Activated naive CD4-positive, alpha-beta T cell treated with anti-CD3 and anti-CD28 coated beads, Interleukin-2, amount 10 ng/mL, durations not matched to agents 7 days and 5 days (primary cell): ENCODE measurements at places on chromosomes 16 and 17.

DNA sequence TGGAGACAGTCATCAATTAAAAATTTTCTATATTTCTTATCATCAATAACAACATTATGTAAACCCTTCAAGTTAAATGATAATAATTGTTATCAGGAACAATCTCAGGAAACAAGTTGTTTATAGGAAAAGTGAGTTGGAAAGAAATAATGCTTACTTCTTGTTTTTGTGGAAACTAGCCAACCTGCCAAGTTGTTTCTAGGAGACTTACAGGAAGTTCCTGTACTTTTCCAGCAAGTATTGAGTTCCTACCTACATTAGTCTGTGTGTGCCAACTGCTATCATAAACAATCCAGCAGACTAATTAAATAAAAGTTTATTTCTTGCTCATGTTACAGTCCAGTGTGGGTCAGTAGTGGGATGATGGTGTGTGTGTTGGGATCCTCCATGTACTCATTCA, 1.6 kb upstream of the CCL14 start:
- no peak for DNase-seq

DNA sequence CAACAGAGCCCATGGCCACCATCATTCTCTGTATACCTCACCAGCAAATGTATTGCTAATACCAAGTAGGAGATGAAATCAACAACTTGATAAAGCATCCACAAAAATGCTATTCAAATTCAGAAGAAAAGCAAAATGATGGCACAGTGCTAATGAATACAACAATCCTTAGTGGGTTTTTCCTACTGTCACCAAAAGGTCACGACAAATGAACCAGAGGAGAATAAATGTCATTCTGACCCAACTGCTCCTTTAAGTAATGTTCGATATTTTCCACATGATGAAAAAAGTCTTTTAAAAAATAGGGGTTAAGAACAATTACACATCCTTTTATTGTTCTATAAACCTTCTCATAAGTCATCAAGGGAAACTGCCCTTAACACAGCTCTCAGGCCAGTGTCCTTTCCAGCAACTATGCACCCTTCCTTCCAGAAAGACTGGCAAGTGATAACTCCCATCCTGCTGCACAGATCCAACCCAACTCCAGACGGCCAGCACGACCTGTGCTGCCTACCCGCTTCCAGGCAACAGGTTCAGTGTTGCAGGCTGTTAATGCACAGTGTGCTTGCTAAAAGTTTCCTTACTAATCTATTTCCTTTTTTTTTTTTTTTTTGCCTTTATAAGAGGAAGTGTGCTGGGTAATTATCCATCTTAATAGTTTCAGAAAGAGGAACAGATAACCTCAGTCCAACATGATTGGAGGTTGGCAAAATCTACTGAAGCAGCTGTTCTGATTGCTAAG, 15.4 kb downstream of the FBXO31 start:
- no peak for DNase-seq

GRCh38 chr16:466651-467050, 41.2 kb downstream of the RAB11FIP3 start:
- DNase-seq: no peak

DNA sequence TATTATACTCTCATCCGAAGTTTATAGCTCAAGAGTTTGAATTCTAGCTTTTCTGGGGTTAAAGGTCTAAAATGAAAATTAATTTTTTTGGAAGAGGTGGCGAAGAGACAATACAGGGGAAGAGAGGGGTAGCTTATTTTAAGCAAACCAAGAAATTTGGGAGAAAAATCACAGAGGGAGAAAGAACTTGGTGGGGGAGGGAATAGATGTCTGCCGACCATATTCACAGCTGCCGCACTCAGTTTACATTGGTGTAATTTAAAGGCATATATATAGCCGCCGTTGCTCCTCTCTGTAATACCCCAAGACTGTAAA, 6.5 kb upstream of the ZFHX3 start:
- no peak for DNase-seq

DNA sequence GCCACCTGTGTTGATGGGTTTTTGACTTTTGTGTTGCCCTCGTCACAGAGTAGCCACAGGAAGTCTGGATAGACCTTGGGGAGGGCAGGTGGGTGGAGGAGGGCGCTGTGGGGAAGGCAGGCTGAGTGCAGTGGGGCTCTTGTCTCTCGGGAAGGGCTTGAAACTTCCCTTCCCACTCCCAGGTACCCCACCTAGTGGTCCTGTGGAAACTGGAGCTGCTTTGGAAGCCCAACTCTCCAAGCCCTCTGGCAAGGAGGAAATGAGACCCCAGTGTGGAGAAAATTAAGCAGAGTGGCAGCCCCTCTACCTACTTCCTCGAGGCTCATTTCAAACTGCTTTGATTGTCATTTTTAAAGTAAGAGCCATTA, 9.2 kb downstream of the CA5A start:
- no peak for DNase-seq

GRCh38 chr17:49260011-49260816, 29.6 kb upstream of the PHOSPHO1 start:
- peak; percentile 59 for DNase-seq

DNA sequence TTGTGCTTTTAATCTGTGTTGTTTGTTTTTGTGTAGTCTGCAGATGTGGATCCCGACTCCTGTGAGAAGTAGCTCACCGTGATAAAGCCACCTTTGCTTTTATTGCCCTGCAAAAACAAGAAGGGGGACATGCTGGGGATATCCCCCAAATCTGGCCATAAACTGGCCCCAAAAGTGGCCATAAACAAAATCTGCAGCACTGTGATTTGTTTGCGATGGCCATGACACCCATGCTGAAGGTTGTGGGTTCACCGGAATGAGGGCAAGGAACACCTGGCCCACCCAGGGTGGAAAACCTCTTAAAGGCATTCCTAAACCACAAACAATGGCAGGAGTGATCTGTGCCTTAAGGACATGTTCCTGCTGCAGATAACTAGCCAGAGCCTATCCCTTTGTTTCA, 15.1 kb downstream of the AHSP start:
- DNase-seq: no peak

DNA sequence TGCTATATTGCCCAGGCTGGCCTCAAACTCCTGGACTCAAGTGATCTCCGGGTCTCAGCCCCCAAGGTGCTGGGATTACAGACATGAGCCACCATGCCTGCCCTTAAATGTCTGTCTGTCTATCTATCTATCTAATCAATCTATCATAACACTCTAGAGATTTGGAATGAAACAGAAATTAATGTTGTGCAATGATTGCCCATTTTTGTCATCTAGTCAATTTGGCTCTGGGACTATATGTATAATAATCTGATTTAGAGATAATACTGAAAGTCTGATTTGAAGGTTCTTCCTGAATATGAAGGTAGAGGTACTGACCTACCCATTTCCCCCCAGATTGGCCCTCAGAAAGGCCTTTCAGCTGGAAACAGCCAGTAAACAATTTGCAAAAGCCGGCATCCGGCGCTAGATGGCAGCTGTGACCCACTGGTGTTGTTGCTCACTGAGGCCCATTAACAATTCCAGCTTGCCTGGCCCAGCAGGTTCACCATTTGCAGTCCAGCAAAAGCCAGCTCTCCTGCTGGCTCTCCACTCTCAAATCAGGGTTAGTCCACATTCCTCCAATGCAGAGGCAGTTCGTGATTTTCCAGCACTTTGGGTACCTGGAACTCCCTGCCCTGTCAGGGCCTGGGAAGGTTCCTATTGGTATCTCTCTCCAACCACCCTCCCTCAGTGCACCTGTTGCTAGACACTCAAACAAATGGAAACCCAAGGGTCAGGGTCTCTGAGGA, 22.9 kb upstream of the C16orf87 start:
- DNase-seq: peak; percentile 81

GRCh38 chr17:29102741-29103181, 59.8 kb downstream of the PIPOX start:
- DNase-seq: no peak

DNA sequence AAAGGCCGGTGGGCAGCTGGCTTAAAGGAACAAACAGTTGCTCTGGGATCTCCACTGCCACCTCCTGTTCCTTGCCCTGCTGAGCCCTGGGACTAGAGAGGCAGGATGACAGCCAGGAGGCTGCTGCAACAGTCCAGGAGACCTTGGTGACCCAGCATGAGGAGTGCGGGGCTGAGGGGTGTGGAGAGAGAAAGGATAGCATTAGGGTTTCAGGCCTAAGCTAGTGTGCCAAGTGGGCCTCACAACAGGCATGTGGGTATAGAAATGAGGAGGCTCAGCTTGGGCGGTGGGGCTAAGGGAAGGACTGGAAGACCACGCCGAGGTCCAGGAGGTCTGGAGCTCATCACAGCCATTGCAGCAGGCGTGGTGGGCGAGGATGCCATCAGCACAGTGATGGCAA, 39.8 kb downstream of the SDK2 start:
- no peak for DNase-seq

DNA sequence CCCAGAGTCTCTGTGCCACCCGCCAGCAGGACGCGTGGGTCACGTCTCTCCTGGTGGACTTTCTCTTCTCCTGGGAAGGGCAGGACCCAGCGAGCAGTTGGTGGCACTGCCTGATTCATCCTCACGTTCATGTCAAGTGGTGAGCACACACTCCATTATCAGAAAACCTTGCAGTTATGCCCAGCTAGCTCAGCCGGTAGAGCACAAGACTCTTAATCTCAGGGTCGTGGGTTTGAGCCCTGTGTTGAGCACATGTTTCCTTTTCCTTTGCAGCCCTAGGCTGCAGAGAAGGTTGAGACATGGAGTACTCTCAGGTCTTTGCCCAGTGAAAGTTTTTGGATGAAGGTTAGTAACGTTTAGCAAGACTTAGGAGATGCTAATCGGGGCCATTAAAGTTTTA, 8.0 kb downstream of the OR1F1 start:
- DNase-seq: no peak

- DNase-seq: no peak
These were observed 260.5 kb downstream of the HAPSTR1 start for GRCh38 chr16:9351841-9352434.

GRCh38 chr17:66468241-66469087, 166.1 kb downstream of the PRKCA start:
- no peak for DNase-seq

GRCh38 chr17:82713071-82713723, 3.3 kb upstream of the FN3KRP start:
- no peak for DNase-seq

- DNase-seq: no peak
These were observed 2.3 kb downstream of the TEKT5 start for GRCh38 chr16:10692470-10692869.

DNA sequence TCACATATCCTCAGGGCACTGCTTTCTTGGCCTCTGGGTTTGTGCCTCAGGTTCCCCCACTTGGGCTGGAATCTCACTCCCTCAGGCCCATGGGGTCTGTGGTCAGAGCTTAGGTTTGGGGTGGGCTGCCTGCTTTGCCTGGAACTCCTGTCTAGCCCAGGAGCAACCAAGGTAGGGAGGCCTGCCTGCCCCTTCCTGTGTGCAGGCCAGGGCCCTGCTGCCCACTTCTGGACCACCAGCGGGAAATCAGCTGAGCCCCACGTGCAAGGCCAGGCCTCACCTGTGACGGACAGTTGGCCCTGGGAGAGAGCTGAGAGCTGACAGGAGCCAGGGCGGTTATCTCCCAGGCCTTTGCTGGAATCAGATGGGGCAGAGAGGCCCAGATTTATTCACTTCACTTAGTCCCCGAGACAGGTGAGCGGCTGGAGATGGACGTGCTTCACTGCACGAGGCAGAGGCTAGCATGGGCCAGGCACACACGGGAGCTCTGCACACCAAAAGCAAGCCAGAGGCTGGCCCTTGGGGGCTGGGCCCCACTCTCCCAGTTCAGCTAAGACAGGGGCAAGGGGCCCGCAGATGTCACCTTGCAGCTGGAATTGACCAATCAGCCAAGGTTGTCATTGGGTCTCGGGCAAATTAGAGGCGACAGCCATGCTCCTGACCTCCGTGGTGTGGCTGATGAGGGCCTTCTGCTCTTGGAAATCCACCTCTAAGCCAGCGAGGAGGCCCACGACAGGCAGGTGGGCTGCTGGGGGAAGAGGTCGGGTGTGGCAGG, 49.9 kb upstream of the DOC2B start:
- DNase-seq: no peak

DNA sequence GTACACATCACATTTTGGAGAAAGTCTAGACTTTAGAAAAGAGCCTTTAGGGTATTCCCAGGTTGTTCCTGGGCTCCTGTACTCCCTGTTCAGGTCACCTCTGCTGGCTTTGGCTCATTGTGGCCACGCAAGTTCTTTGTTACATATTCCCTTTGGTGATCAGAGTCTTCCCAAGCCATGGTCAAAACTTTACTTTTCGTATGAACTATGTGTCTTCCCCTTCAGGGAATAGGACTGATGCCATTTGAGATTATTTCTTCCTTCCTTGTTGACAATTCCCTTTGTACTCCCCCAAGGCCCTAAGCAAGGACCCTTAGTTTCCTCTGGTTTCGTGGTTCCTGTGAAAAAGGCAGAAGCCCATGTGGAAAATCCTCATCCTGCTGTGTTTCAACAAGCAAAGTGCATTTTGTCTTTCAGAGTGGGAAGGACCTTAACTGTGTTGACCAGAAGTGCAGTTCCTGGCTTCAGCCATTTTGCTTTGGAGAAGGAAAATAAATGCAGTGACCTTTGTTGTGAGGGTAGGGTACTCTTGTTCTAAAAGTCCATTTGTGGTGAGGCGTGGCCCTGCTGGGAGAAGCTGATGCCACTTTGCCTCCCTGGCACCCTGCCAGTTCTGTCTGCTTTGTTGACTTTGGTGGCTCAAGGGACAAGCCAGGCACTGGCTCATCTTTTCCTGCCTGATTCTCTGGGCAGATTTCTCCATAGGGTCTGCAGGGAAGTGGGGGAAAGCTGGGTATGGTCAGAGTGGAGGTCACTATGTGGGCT, 55.1 kb downstream of the ZNRF1 start:
- no peak for DNase-seq

- DNase-seq: no peak
These were observed 1.2 kb downstream of the G6PC3 start for GRCh38 chr17:44071772-44072171.

GRCh38 chr16:4680673-4681470, 12.5 kb upstream of the NUDT16L1 start:
- DNase-seq: no peak

GRCh38 chr17:71963351-71963750, 157.5 kb upstream of the SOX9 start:
- no peak for DNase-seq

DNA sequence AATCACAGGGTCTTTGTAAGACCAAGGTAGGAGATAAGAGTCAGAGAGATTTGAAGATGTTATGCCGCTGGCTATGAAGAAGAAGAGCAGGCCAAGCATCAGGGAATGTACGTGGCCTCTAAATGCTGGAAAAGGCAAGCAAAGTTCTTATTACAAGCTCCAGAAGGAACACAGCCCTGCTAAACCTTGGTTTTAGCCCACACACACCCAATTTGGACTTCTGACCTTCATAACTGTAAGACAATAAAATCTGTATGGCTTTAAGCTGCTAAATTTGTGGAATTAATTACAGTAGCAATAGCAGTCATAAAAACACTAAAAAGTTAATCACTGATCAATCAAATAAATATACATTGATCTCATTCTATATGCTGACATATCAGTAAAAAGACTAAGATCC, 6.0 kb downstream of the TMEM170A start:
- DNase-seq: no peak
